ENCODE measurements at places on chromosomes 11 and 22.

DNA sequence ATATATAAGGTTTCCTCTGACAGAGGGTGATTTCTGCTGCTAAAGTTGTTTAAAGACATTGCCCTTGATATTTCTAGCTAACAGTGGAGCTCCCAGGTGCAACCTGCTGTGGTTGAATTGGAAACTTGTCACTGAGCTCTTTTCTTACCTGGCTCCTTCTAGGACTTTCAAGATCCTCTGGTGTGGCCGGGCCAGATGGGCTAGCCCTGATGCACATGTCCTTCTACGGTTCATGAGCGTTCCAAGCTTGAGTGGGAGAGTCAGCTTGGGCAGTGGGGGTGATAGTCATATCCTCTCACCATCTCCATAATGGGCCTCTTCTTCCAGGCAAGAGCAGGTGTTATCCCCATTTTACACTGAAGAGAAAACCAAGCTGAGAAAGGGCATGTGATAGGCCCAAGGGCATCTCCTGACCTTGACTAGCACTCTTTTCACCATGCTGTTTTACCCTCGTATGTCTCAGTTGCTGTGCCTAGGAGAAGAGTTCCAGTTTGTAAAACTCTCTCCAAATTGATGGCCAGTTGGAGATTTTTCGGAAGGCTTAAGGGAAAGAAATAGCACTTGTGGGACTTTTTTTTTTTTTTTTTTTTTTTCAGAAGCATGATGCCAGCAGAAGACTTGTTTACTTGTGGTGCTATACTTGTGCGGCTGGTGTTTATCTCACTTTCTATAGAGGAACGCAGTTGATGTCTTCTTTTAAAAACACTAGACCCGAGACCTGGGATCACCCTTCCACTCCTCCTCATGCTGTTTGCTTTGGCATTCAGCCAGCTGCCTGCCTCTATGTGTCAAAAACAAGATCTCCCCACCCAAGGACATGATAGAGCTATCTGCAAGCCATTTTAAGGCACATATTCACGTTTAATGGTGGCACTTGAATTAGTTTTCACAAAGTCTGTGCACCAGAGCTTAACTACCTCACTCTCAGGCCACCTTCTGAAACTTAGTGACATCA, 32.6 kb downstream of the TEAD1 start:
- no peak for DNase-seq

- DNase-seq, result no peak
These were observed 152.4 kb downstream of the FCHSD2 start for GRCh38 chr11:72989727-72990126.

DNA sequence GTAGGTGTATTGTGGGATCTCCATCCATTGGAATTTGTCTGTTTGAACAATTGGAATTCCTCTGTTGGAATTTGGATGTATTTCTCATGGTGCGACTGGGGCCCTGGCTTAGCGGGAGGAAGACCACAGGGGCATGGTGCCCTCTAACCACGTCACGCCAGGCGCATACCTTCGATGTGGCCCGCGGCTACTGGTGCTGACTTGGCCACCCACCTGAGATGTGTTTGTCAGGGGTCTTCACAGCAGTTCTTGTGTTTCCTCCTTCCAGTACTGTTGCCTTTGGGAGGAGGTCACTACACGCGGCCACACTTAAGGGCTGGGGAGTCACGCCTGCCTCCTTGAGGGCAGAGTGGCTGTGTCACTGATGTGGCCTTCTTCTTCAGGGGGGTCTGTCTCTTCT, 36.6 kb upstream of the GRAMD4 start:
- no peak for DNase-seq

- DNase-seq, result no peak
These were observed 23.0 kb downstream of the PC start for GRCh38 chr11:66934950-66935779.

- no peak for DNase-seq
These were observed 30.0 kb upstream of the RAB39A start for GRCh38 chr11:107898270-107898669.

DNA sequence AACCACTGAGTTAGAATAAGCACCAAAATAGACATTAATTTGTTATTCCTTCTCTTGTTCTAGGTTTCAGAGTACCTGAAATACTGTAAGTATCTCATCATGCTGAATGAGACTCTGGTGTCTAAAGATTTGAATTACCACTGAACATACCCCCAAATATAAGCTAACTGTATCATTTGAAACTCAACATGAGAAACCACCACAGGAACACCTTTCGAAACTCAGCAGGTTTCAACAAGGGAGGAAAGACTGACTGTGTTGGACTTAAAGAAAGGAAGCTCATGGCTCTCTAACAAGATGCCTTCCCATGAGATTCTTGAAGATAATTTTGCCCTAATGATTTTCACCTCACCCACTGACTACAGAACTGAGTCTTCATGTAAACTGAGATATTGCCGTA, 37.0 kb downstream of the PRCP start:
- no peak for DNase-seq
